Stimulated activated CD4-positive, alpha-beta T cell treated with anti-CD3 and anti-CD28 coated beads, Interleukin-12 subunit alpha, Interleukin-12 subunit beta, amount 100 ng/mL, for 48 hours (primary cell): ENCODE measurements at places on chromosomes 2 and 18.
A peak's percentile ranks its signal among the peaks of the same experiment; 100 is the strongest.

GRCh38 chr2:241985986-241986329 is 116.4 kb downstream of the RTP5 start:
- no peak for DNase-seq

DNA sequence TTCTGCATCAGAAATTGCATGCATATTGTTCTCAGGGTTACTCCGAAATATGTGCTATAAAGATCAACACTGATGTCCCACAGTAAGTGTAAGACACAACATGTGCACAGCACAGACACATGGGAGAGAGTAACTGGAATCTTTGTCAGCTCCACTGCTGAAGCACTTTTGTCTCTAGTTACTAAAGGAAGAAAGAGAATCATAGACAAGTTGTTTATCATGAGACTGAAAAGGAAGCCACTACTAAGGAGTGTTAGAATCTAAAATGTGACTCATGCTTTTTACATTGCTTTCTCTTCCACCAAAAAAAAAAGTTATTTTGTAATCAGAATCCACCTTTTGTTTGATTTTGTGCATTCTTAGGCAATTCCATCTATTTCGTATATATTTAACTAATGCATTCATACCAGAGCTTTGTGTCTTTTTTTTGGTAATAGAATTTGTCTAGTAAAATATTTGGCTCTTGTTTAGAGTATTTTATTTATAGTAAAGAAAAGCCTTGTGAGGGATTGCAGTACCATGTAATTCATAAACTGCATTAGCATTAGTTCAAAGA is 502.4 kb downstream of the FBXO15 start:
- no peak for DNase-seq

- DNase-seq = no peak
Measured at GRCh38 chr2:239355724-239356123, 45.1 kb downstream of the HDAC4 start.

DNA sequence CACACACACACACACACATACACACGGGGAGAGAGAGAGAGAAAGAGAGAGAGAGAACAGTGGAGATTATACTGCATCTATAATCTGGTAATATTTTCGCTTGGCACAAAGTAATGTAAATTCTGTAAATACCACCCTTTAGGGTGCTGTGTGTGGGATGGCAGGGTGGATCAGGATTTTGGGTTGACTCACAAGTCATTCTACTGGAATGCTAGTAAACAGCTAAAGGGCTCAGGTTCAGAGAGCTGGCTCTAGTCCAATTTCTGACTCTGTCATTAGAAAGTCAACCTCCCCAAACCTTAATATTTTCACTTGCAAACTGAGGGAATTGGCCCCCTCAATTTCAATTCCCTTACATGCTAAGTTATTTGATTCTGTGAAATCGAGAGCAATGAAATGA is 308.3 kb downstream of the TSN start:
- no peak for DNase-seq

- no peak for DNase-seq
Measured at GRCh38 chr2:12498704-12499103, 218.0 kb upstream of the TRIB2 start.

DNA sequence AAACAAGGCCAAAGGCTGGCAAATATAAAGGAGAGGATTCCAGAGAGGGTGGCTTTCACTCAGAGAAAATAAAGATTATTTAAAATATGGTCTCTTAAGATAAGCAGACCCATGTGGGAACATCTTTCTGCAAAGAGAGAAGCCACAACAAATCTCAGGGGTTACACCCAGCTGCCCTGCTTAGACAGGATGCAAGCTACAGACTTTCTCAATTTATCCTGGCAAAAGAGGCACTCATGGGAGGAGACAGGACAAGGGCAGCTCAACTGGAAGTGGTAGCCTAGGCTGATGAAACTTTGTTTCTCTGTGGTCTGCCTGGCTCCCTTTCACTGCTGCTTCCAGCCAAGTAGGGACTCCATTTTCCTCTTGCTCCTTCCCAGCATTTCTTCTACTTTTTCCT is 25.9 kb upstream of the SULT1C4 start:
- no peak for DNase-seq

- DNase-seq = no peak
Measured at GRCh38 chr2:215514516-215514915, 78.6 kb upstream of the FN1 start.

DNA sequence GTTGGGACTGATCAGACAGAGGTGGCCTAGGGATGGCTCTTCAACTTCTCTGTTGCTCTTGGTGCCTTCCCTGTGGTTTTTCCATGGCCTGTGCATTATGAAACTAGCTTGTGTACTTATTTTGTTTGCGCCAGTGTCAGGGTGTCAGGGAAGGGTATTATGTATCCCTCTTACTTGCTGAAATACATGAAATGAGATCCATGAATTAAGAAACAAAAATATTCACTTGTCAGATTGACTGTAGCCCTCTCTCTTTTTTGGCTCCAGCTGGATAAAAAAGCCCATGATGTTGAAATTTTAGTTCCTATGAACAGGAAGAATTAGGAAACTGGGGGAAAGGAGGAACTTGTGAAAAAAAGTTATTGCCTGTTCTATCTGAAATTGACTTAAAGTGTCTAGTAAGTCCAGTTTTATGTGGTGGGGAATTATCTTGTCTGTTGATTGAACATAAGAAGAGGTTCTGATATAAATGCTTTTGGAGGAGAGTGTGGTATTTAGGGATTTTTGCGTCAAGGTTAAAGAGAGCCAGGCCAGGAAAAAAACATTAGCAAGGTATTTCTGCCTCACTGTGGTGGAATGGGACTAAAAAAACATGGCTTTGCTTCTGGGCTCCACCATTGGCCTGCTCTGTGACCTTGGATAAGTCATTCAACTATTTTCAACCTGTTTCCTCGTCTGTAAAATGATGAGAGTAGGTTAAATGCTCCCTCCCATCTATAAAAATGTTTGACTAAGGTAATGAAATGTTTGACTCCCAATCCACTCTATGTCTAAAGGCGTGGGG is 12.0 kb downstream of the UGP2 start:
- no peak for DNase-seq

DNA sequence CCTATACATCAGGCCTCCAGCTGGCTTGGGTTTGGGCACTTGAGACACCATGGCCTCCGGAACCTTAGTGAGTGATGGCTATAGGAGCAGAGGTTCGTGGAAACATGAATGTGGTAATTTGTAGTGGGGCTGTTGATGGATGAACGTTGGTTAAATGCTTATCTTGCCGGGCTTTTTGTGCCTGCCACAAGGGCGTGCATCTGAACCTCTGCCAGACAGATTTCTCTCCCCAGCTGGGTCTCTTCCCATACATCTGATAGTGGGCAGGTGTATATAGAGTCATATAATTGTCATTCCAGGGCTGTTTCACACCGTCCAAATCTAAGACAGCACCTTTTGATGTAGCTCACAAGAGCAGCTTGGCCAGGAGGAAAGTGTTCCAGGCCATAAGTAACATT is 14.7 kb downstream of the LAMA3 start:
- no peak for DNase-seq

DNA sequence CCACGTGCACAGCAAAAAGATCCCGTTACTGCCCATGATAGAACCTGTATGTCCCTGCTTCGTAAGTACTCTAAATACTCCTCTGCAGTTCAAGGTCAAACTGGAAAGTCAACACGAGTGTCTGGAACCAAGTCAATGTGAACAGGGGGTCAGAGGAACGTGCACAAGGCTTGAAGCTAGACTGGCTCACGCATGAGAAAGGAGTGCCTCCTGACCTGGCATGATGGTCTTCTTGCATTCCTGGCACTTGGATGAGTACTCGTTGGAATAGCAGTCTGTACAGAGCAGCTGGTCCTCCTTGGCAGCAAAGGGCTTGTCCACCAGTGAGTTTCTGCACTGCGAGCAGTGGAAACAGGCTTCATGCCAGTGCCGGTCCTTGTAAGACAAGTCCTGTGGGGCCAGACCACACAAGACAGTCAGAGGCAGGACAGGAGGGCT is 25.5 kb downstream of the FHL2 start:
- DNase-seq = no peak

DNA sequence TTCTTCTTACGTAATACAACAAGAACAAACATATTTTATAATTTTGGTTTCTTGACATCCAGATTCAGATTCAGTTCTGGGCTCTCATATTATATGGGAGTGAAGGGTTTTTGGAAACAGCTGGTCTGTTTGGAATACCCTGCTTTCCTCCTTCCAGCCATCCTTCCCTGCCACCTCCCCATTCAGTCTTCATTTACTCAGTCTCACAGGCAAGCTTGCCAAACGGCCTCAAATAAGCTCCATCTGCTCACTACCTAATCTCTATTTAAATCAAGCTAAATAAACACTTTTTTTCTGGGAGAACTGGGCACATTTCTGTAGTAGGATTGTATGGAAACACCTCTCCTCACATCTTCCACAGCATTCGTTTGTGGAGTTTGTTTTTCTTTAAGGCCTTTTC is 147.5 kb downstream of the RND3 start:
- DNase-seq = no peak

DNA sequence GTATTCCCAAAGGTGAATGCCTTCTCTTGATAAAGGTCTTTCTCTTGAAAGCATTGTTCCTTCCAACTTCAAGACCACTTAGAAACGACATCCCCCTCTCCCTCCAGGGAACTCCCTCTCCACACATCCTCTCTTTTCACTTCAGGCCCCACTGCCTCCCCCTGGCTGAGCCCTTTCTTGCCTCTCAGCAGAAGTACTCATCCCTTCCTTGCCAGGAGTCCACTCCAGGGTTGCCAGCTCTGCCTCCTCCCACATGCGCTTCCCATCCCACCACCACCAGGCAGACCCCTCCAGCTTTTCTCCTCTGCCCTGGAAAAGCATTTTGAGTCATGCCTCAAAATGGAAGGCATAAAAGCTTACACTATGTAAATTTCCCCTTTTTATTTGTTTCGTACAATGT is 126.3 kb upstream of the SALL3 start:
- no peak for DNase-seq

GRCh38 chr2:22838461-22838860 is 546.5 kb upstream of the KLHL29 start:
- DNase-seq = no peak

- DNase-seq = no peak
Measured at GRCh38 chr2:75870133-75870532, 159.4 kb upstream of the GCFC2 start.

GRCh38 chr2:232417489-232417888 is 10.8 kb downstream of the ALPG start:
- DNase-seq = no peak

- DNase-seq = no peak
Measured at GRCh38 chr2:112085916-112086669, 31.0 kb downstream of the TMEM87B start.

- DNase-seq = no peak
Measured at GRCh38 chr2:128309280-128310093, 9.2 kb downstream of the HS6ST1 start.

GRCh38 chr2:18356676-18357075 is 203.8 kb downstream of the RDH14 start:
- no peak for DNase-seq

DNA sequence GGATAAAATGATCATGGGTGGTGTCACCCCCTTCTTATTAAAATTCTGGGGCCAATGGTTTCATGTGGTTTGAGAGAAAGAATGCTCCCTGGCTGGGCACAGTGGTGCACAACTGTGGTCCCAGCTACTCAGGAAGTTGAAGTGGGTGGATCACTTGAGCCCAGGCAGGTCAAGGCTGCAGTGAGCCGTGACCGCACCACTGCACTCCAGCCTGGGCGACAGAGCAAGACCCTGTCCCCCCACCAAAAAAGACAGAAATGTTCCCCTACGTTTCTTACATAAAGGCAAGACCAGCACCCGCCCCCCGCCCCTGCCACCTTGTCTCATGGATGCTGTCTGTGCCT is 53.0 kb upstream of the ID2 start:
- DNase-seq = no peak

DNA sequence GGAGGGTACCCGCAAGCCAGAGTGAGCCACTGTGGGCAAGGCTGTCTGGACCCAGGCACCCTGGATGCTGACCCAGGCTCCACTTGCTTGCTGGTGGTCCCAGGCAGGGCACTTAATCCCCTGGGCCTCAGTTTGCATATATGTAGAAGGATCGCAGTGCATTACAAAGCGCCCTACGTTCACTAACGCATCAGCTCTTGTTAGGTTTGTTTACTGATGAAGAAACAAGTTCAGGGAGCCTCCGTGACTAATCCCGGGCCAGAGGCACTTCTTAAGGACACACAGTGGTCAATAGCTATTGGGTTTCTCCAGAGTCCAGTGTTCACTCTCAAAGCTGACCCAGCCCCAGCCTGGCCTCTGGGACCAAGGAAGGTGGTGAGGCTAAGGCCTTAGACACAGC is 70.2 kb downstream of the LBH start:
- no peak for DNase-seq

DNA sequence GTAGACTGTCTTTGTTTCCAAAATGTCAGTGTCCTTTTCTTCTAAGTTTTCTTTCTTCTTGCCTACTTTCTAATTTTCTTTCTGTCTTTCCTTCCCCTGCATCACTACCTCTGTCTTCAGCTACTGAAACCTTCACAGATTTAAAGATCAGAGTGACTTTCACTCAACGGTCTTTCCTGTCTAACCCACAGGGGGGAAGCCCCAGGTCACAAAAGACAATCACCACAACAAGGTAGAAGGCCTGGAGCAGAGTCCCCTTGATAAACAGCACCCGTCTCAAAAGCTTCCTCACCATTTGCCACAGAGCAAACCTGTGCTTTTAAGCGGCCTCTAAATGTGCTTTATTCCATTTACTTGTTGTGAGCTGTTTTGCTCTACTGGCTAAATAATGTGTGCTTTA is 665.4 kb downstream of the BCL11A start:
- DNase-seq = peak; percentile 22

DNA sequence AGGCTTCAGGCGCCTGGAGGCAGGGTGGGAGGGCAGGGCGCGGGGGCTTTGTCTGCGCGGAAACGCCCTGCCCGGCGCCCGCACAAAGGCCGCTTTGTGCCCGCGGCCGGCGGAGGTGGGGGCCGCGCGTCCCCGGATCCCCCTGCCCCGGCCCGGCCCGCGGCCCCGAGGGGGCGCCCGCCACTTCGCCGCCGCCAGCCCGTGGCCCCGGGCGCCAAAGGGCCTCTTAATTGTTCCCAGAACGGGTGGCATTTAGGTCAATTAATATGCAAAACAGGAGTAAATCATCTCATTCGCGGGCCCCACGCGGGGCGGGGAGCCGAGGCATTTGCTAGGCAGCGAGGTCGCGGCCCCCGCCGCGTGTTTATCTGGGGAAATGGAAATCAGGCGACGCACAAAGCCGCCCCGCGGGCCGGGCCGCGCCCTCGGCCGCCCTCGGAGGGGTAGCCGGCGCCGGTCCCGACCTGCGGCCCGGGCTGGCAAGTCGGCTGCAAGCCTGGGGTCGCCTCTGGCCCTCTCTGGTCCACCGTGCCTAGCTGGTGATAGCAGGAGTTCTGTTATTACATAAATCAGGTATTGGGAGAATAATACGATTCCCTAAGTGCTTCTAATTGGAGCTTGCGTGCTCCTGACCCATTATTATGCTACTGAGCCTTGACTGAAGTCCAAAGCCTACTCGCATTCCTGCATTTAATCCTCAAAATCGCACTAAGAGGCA is 148.2 kb upstream of the GLI2 start:
- no peak for DNase-seq

DNA sequence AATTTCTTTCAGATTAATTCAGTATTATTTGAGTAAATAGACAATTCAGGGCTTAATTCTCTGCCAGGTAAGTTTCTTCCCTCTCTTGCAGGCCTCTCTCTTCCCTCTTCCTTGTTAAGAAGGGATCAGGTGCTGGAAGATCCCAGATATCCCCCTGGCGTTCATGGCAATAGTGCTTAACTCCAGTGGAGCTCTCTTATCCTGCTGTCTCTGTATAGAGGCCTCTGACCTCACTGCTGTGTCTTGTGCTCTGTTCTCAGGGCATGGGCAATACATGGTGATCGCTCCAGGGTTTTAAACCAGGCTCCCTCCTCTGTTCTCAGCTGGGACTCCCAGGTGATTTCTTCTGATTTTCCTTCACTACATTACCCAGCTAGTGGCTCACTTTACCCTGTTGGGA is 226.8 kb downstream of the MC4R start:
- DNase-seq = no peak
